ENCODE measurements at places on chromosomes 11 and 22. TPM values are rescaled to one million over a fixed set of nuclear protein-coding genes. Genes with fewer than 3 reads are reported as not detected.
A peak's percentile ranks its signal among the peaks of the same experiment; 100 is the strongest.

DNA sequence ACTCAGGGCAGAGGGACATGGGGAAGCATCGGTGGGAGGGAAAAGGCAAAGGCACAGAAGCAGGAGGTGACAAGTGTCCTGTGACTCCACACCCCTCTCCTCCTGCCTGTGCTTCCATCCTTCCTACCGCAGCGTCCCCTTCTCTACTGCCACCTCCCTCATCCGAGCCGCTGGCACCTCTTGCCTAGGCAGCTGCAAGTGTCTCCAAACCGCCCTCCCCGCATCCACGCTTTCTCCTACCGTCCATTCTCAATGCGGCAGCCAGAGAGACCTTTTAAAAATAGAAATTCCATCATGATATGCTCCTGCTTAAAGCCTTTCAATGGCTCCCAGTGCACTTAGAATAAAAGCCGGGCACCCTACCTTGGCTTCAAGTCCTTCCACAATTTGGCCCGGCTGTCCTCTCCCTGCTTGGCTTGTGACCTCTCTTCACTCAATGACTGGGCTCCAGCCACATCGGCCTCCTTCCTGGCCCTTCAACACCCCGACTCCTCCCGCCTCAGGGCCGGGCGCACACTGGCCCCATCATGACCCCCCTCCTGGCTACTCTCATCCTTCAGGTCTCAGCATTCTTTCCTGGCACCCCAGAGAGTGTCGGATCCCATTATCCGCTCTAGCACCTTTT, 16.5 kb downstream of the LRRC10B start:
- H3K27me3 ChIP-seq: no peaks in the 10 kb centered on the region
- no peak for DNase-seq
- no peak overlapping the region for H3K4me3 ChIP-seq
- H3K4me1 ChIP-seq: peaks cover 10% of the 10 kb centered on the region
- H3K27ac ChIP-seq: no peak overlapping the region

DNA sequence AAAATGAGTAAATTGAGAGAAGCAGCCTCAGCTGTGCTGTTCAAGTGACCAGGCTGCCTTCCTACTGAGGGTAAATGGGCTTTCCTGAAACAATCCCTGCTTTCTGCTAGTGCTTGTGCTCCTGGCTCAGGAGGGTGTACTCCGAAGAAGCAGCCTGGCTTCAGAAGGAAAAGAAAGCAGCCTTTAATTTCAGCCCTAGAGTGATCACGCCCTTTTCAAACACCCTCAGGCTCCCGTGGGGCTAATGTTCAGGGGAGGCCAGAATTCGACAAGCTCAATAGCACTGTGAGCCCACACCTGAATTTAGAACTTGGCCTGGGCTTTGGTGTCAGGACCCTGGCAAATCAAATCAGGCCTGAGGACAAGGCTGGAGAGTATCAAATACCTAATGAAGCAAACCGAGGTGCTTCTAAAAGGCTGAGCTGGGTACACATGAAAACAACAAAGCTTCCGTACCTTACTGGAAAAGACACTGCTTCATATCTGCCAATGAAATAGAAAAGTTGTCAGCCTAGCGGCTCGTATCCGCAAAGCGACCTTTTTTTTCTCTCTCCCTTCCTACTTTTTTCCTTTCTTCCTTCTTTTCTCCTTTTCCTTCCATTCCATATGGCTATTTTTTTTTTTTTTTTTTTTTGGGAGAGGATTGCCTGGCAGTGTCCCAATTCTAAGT, 387.8 kb downstream of the SOX6 start:
- no peaks in the 10 kb centered on the region for H3K36me3 ChIP-seq
- no peak for DNase-seq
- H3K27ac ChIP-seq: peak overlapping the region; percentile 41
- H3K4me3 ChIP-seq: no peak overlapping the region
- H3K4me1 ChIP-seq: peaks cover 14% of the 10 kb centered on the region

DNA sequence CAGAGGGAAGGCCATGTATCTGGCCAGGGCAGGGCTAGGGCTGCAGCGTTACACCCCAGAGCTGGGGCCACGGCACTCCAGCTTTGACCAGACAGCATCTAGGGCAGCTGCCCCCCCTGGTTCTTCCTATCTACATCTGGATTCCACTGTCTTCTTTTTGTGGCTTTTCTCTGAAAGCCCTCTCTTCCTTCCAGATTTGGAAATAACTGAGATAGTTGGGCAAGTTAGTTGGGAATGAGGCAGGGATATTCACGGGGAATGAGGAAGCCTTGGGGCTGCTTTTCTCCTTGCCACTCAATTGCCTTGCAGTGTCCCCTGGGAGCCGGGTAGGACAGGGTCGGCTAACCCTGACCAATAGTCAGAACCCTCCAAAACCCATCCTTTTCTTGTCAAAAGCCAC, 26.8 kb downstream of the CLMP start:
- H3K36me3 ChIP-seq: 0 out of 2 replicates have a peak, but pooled peaks cover 4% of the 10 kb centered on the region
- no peak overlapping the region for H3K27ac ChIP-seq
- DNase-seq: no peak
- no peaks in the 10 kb centered on the region for H3K27me3 ChIP-seq
- peaks cover 47% of the 10 kb centered on the region for H3K4me1 ChIP-seq

DNA sequence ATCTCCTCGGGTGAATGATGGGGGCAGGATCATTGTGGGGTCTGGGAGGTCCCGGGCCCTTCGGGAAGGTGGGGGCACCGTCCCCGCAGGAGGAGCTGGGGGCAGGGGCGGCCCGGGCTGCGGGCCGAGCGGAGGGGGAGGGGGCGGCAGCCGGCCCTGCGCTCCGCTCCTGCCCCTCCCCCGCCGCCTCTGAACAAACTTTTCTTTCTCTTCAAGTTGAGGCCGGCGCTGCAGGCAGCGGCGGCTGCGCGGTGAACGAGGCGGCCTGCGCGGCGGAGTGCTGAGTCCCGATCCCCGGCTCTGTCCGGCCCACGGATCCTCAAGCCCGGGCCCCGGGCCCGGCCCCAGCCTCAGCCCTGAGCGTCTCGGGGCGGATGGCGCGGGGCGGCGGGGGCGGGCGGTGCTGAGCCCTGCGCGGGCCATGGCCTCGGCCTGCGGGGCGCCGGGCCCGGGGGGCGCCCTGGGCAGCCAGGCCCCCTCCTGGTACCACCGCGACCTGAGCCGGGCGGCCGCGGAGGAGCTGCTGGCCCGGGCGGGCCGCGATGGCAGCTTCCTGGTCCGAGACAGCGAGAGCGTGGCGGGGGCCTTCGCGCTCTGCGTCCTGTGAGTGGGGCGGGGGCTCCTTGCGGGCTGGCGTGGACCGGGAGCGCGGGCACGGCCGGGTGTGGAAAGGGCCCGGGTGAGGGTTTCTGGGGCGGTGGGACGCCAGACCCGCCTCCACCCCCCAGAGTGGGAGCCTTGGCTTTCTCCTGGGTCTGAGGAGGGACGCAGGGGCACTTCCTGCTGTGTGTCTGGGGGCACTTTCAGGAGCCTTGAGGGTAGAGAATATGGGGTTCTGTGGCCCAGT, at the start of gene INPPL1:
Gene INPPL1 (plus strand): TSS at position 204 of the 847 bp plus-strand sequence. CDS start 218 bp downstream, at position 422.
- peak within 1 kb of the TSS; percentile 94 for H3K4me3 ChIP-seq
- peaks cover 29% of the 10 kb centered on the region for H3K4me1 ChIP-seq
- peaks cover 10% of the 10 kb centered on the region for H3K36me3 ChIP-seq
- 0 out of 2 replicates have a peak, but pooled peaks cover 2% of the 10 kb centered on the region for H3K27me3 ChIP-seq
- peak within 1 kb of the TSS; percentile 89 for H3K27ac ChIP-seq

DNA sequence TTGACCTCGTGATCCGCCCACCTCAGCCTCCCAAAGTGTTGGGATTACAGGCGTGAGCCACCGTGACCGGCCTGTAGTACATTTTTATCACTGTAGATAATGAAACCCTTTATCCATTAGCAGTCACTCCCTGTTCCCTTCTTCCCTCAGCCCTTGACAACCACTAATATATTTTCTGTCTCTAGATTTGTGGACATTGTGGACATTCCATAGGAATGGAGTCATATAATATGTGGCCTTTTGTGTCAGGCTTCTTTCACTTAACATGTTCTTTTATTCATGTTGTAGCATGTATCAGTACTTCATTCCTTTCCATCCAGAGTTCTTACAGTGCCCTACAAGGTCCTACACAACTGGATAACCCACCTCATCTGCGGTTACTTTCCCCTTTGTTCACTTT, 30.5 kb downstream of the RRM1 start:
- DNase-seq: no peak
- no peaks in the 10 kb centered on the region for H3K27me3 ChIP-seq
- no peak overlapping the region for H3K4me3 ChIP-seq

The GRK3 gene
- 27.1 TPM for total RNA-seq

DNA sequence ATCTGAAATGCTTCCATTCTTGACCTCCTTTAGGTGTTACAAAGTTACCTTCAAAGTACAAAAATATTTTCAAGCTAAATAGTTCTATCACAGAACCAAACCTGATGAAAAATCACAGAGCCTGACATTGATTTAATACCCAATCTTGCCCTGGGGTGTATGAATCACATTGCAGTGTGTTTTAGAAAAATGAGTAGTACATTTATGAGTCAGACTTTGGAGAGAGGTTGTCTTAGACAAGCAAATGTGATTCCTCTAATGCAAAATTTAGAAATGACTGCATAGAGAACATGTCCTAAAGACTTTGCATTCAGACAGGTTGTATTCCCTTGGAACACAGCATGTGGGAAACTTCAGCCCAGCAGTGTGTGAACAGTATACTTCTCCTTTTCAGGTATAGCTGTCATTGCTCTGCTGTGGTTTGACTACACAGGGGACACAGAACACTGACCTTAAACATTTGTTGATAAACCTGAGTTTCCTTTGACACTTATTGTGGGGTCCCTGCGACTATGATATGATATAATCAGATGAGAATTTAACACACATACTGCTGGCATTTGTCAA, 972.1 kb downstream of the JRKL start:
- no peak for DNase-seq
- no peaks in the 10 kb centered on the region for H3K27me3 ChIP-seq
- no peak overlapping the region for H3K4me3 ChIP-seq

GRCh38 chr11:28417601-28418323, 309.6 kb downstream of the METTL15 start:
- H3K4me3 ChIP-seq: no peak overlapping the region
- no peak overlapping the region for H3K27ac ChIP-seq
- no peaks in the 10 kb centered on the region for H3K36me3 ChIP-seq
- H3K27me3 ChIP-seq: no peaks in the 10 kb centered on the region
- DNase-seq: no peak

DNA sequence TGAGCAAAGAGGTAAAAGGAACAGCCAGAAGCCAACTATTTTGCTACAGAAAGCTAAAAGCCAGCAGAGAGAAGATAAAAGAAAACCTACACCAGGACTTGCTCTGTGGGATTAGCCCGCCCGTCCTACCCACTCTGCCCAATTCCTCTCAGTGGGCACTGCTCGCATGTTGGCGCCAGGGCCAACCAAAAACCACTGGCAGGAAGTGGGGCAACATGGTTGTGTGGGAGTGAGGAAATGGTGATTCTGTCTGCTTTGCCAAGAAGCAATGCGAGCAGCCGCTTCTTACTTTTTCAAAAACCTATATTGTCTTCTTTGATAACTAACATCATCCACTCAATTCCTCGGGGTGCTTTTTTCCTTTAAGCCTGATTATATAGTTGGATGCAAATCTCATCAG, 14.2 kb upstream of the APOA1 start:
- H3K27me3 ChIP-seq: no peaks in the 10 kb centered on the region
- no peaks in the 10 kb centered on the region for H3K4me1 ChIP-seq
- peaks cover 21% of the 10 kb centered on the region for H3K36me3 ChIP-seq
- H3K4me3 ChIP-seq: no peak overlapping the region

The ZNF280B gene
- 5.9 TPM for total RNA-seq

DNA sequence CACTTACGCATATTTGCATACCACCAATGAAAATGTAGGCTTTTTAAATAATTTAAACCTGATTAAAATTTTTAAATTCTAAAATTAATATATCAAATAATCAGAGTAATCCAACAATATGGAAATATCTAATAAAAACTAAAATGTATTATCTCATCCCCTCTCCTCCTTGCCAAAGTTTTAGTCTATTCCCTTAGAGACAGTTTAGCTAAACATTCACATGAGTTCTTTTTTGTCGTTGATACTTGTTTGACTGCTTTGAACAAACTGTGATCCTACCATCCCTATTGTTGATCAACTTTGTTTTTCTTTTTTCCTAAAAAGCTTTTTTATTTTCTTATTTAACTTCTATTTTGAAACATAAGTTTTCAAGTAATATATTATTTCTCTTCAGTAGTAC, 81.4 kb upstream of the PARVA start:
- H3K4me3 ChIP-seq: no peak overlapping the region
- H3K36me3 ChIP-seq: no peaks in the 10 kb centered on the region
- H3K4me1 ChIP-seq: no peaks in the 10 kb centered on the region
- no peak for DNase-seq
- no peaks in the 10 kb centered on the region for H3K27me3 ChIP-seq
